ENCODE measurements at places on chromosomes 12 and 14.

DNA sequence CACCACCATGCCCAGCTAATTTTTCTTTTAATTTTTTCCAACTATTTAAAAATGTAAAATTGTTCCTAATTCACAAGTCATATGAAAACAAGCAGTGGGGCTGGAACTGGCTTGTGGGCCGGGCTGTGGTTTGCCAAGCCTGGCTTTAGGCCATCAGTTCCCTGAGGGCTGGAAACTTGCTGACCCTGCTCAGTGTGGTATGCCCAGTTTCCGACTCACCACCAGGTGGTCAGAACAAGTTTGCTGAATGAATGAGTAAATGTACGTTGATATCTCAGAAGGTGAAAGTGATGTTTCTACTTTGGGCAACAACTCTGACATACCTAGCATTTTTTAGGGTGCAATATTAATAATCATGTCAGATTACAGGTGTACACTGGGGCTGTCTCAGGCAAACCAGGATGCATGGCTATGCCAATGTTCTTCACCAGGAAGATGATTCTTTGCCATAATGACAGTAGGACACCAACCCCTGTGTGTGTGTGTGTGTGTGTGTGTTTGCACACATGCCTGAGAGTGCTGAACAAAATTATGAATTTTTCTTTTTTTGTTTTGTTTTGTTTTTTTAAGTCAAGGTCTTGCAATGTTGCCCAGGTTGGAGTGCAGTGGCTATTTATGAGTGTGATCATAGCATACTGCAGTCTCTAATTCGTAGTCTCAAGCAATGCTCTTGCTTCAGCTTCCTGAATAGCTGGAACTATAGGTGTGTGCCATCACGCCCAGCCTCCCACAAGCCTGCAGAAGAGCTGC lies 106.1 kb downstream of the PTPN11 start:
- DNase-seq: no peak

DNA sequence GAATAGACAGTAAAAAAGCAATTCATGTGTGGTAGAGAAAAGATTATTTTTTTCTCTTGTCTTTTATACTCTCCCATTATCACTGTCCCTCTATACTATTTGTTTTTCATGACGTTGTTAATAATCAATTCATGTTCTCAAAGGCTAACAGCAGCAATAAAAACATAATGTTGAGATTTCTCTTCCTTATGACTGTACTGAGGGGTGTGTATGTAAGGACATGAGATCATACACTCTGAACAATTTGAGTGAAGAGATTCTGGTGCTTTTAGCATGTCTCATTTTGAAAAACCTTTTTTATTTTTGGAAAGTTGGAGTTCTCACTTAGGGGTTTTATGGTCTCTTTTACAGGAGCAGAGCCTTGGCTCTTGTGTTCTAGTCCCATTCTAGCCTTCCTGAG lies 3.8 kb upstream of the TSPAN8 start:
- no peak for DNase-seq

- no peak for DNase-seq
These were observed 293.0 kb downstream of the BTG1 start for GRCh38 chr12:91852634-91853033.

- DNase-seq: no peak
These were observed 55.7 kb downstream of the ANAPC7 start for GRCh38 chr12:110347767-110348166.

DNA sequence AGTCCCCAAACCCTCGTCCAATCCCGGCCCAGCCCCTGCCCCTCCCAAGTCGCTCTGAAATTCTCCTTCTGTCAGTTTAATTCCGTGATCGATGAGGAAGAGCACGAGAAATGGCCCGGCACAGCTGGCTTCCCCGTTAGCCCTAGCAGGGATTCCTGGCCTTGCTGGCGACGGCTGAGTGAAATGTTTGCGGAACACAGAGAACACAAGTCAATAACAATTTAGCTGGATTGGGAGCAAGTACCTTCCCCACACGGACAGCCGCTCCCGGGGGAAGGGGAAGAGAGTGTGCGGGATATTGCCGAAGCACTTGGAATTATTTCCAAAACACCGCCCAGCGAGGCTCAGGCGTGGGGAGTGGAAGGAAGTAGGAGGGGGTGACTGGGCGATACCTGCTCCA lies 134.6 kb downstream of the RBM19 start:
- DNase-seq: no peak

DNA sequence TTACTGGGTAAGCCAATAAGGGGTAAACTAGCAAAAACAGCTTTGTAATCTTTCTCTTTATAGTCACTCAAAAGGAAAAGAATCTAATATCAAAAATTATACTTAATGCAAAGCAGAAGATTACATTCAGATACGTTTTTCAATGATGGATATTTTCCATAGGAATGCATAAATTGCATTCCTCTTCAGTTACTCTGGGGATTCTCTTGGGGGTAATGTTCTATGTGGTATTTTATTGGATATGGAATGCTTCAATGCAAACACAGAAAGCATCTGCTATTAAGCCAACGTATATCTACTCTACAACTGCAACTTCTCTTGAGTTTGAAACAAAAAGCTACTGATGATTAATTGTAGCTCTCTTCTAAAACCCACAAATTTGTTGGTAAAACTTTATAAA lies 106.0 kb downstream of the SLC41A2 start:
- DNase-seq: no peak

DNA sequence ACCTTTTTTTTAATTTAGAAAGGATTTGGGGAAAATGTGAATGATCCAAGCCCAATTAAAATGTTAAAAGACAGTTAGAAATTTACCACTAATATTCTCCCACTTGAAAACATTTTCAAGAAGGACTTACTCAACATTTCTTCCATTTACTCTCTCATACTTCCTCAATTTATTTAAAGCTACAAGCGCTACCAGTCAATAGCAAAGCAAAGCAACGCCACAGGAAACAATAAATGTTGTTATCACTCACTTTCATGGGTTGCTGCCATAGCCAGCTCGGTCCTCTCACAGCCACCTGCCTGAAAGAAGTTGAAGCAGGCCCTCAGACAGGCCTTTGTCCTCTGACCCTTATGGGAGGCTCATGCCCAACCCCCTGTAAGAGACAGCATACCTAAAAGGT lies 6.0 kb upstream of the SOS2 start:
- no peak for DNase-seq

- no peak for DNase-seq
These were observed 11.7 kb downstream of the SP1 start for GRCh38 chr12:53391724-53392123.

DNA sequence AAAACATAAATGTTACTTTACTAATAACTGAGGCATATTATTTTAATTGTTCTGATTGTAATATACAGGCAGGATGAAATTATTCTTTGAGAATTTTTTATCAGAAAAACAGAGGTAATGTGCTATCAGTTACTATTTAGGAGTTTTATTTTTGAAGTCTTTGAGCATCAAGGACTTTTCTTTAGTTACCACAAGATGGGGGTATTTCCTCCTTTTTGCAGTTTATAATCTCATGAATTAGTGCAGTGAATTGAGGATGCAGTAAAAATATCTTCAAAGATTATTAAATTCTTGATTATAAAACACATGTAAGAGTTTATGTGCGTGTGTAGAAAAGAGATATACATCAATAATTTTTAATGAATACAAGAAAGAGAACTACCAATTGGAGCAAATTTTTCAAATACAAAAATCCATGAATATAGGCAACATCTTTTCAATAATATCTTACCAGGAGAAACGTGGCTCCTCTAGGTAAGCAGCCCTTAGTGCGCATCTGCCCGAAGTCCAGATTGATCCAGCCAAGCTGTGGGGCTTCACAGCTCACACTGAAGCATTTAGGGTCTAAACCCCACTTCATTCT lies 71.6 kb downstream of the ERGIC2 start:
- no peak for DNase-seq

DNA sequence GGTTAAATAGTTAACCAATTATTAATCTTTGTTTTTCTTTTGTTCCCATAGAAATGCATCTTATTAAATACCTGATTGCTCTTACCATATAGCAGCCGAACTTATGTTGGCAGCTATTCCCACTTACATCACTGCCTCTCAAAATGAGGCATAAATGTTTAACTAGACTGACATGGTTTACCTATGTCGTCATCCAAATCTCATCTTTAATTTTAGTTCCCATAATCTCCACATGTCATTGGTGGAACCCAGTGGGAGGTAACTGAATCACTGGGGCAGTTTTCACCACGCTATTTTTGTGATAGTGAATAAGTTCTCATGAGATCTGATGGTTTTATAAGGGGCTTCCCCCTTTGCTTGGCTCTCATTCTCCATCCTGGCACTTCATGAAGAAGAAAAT lies 499.2 kb upstream of the ATP2B1 start:
- no peak for DNase-seq

DNA sequence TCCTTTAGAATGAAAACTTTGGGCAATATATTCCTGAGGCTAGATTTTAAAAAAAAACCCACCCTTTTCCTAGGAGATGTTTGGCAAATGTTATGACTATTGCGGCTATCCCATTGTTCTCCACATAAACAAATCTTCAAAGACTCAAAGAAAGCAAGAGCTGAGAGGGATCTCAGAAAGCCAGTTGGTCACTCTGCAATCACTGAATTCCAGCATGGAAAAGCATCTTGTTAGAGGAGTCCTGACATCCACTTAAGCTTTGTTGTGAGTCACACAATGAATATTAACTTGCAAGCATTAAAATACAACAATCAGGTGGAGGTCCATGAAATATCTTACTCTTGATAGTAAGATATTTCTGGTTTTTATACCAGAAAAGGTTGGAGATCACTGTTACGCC lies 11.0 kb upstream of the PTPRB start:
- no peak for DNase-seq

Measured in neuronal stem cell (in vitro differentiated cells).